ENCODE measurements at places on chromosomes 1 and 21.

DNA sequence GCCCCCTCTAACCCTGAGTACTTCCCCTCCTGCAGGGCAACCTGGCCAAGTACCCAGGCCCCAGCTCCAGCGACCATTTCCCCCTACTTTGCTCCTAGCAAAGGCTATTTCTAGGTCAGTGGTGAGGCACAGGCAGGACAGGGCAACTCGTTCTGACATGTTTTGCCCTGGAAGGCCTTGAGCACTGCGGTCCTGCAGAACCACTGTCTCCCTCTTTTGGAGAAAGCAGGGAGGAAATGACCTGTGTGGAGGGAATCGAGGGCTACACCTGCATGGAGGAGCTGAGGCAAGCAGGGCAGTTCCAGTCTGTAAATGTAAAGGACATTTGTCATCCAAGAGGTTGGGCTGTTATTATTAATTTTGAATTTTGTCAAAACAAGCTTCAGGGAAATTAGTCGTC lies 99.1 kb downstream of the PPIAL4G start:
- no peak for DNase-seq

DNA sequence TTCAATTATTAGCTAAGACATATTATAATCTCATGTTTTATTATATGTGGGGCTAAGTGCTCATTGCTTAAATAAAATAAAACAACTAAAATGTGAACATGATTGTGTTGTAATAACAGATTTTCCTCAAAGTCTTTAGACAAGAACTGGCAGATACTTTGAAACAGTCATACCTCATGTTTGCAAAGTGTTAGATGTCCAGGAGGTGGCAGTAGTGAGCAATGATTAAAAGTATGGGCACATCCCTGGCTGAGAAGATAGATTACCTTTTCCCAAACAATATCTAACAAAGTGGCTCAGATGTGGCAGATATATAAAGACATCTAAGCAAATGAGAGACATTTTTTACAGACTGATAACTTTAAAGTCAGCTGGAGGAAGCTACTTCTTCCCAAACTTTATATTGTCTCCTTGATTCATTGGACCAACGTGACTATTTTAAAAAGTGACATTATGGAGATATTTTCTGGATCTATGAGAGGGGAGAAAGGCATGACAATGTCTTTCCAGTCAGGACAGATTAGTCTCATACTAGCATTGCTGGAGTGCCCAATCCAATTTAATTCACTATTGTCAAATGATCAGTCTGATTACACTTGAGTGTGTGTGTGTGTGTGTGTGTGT lies 269.8 kb downstream of the S1PR1 start:
- no peak for DNase-seq

GRCh38 chr21:46598581-46599572 lies 6.0 kb downstream of the S100B start:
- no peak for DNase-seq

DNA sequence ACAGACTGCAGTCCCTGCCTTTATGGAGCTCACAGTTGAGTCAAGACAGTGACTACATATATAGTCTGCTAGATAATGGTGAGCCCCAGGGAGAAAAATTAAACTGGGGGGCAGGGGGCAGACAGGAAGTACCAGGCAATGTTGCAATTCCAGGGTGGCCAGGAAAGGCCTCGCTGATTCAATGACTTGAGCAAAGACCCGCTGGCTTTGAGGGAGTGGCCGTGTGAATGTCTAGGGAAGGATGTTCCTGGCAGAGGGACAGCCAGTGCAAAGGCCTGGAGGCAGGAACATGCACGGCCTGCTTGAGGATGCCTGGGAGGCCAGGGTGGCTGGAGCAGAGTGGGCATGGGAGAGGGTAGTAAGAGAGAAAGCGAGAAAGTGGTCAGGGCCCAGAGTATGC lies 23.0 kb upstream of the EPHA8 start:
- no peak for DNase-seq

DNA sequence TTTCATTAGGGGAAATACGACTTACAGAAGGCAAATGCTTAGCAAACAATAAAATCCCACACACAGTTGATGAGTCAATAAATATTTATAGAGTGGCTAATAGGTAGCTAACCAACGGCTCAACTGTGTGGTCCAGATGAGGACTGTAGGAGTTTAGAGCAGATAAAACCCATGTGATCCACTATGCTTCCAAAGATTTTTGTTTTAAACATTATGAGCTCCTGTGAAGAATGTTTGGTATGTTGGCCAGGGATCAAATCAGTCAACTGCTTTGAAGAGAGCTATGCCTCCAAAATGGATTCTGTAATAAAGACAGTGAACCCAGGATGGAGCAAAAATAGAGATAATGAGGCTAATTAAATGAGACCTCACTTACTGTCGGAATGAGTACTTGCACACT lies 72.3 kb upstream of the COL11A1 start:
- no peak for DNase-seq

DNA sequence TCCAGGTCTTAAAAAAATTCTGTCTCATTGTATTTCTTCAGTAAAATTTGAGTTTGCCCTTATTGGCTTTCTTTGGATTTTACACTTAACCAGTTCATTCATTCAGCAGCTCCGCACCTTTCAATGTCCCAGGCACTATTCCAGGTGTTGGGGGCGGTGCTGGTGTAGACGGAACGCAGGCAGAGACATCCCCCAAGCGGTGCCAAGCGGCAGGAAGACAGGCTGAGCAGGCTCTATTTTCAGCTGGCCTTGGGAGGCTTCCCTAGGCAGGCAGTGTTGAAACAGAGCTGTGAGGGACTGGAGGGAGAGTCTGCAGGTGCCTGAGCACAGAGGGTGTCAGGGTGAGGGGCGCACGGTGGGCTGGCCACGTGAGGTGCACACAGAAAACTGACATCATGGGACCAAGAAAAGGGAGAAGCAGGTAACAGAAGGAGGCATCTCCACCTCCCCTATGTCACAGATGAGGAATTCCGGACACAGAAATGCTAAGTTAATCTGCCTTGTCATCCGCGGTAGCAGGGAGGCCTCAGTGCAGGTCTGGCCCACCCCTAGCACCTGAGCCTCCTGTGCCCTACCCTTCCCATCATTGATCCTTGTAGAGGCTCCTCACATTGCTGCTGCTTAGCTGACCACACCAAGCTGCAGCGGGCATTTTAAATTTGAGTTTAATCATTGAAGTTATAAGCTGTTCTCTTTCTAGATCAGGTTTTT lies 40.8 kb downstream of the SLC37A1 start:
- no peak for DNase-seq

- no peak for DNase-seq
Observed at GRCh38 chr1:185808631-185809030, 74.4 kb downstream of the HMCN1 start.
